ENCODE measurements at places on chromosomes 2 and 18. TPM values are rescaled to one million over a fixed set of nuclear protein-coding genes. Genes with fewer than 3 reads are reported as not detected.

The IRS1 gene
- 0.38 TPM for total RNA-seq

The HNMT gene
- total RNA-seq, result 6.2 TPM

The GLI2 gene
- 0.19 TPM for total RNA-seq

The GPAT2 gene
- total RNA-seq, result 18.3 TPM

The KCNK3 gene
- total RNA-seq, result not detected

The NTSR2 gene
- total RNA-seq, result not detected

The CD8A gene
- not detected for total RNA-seq

The LAMA1 gene
- 0.33 TPM for total RNA-seq

The ANKRD62 gene
- not detected for total RNA-seq

The KANSL1L gene
- 16.7 TPM for total RNA-seq

The MYOM1 gene
- total RNA-seq, result 0.10 TPM

The GPD2 gene
- total RNA-seq, result 42.1 TPM

The EPB41L3 gene
- 60.9 TPM for total RNA-seq

The LIMS4 gene
- 111 TPM for total RNA-seq

The TUBB8B gene
- not detected for total RNA-seq

The NT5C1B gene
- not detected for total RNA-seq

The UGT1A10 gene
- total RNA-seq, result not detected

Measured in vein endothelial cell (primary cell).